ENCODE measurements at places on chromosomes 5 and 9. TPM values are rescaled to one million over a fixed set of nuclear protein-coding genes. Genes with fewer than 3 reads are reported as not detected.

The ECM2 gene
- not detected for total RNA-seq

The CRHBP gene
- 0.51 TPM for total RNA-seq

DNA sequence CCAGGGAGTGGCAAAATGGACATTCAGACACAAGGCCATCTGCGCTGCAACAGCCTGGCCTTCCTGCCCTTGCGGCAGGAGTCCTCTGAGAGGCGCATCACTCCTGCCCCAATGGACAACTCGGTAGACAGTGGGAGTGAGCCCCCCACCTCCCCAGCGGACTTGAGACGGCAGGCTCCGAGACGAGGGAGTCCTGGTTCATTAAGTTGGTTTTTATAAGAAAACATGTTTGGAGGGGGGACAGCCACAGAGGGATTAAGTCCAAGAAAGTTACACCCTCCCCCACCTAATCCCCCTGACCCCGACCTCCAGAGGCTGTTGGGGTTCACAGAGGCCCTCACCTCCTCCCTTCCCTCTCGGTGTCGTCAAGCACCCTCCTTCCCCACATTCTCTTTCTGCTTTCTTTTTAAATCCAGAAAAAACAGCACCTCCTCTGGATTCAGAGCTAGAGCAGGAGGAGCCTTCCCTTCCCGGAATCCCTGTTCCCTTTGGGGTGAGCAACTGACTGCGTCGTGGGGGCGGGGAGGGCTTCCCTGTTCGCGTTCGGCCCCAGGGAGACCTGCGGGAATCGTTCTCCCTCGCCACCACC lies 1.8 kb upstream of the EGR1 start:
- DNase-seq: peak; percentile 60

DNA sequence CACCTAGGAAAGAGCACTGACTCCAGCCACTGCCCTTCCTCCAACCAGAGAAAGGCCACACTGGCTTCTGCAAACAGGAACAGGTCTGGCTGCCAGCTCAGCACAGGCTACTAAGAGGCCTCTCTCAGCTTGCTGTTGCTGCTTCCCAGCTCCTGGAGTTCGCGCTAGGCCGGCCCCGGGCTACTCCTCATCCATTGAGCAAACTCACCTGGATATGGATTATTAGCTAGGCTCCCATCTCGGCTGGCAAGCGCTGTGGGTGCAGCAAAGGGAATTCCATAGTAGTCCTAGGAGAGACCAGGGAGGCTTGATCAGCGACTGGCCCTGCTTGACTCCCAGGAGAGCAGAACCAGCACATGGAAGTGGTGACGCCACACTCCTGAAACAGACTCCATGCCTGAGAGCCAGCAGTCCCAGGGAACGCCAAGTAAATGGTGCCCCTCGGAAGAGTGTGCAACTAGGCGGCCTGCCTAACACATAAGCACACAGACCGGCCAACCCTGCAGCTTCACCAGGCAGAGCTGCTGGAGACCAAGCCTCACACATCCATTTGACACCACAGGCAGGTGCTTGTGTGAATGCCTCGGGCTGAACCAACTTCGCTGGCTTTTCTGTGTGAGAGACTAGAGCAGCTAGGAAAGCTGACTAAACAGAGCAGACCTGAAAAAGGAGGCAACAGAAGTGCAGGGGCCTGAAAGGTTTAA lies 107.2 kb downstream of the UBE2R2 start:
- no peak for DNase-seq

DNA sequence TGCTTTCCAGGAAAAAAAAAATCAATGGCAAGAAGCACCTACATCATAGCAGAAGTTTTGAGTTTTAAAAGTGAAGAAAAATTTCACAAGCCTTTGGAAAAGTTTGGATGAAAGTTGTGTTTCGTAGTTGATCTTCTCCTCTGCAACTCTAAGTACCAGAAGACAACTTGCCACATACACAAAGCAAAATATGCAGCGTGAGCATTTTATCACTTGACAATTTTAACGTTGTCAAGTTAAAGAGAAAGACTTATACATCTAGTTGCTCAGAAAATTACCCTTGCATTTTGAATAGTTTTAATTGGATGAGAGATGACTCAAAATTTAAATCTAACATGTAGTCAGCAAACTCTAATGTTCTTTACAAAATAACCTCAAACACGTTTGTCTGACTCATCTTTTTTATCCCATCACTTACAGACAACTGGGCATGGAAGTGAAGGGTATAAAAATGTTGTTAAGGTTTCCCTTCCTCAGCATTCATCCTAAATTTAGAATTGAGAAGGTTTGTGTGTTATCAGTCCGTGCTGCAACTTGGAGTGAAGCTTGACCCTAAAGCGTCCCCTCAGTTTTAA lies 213.4 kb downstream of the MARCHF11 start:
- DNase-seq: no peak
